ENCODE measurements at places on chromosomes 2 and 18. TPM values are rescaled to one million over a fixed set of nuclear protein-coding genes. Genes with fewer than 3 reads are reported as not detected.

GRCh38 chr2:97961534-97961933, 34.2 kb downstream of the TMEM131 start:
- no peak for DNase-seq

PLEK gene
- total RNA-seq: not detected

TTN gene
- 8.3 TPM for total RNA-seq

- no peak for DNase-seq
Measured at GRCh38 chr2:20486571-20486970, 39.7 kb downstream of the RHOB start.

DNA sequence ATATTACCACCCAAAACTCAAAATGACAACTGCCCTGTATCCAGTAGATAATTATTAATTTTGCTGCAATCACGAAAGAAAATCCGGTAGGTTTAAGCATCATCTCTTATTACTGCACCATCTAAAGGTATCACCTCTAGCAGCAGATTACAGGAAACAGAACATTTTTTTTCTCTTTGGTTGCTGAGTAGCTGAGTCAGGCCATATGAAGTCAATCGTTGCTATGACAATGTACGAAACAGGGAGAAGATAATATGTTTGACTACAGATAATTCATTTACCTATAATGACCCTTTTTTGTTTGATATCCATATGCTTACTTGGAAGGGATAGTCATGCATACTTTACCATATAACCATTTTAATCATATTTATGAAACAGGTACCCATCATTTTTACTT, 831.6 kb upstream of the CHAC2 start:
- no peak for DNase-seq

- DNase-seq: peak; percentile 95
Measured at GRCh38 chr18:59272891-59273758, at the start of gene RAX. TSS of gene RAX (minus strand) at chr18:59273454. CDS start at chr18:59273206, 248 bp downstream.

SEH1L gene
- total RNA-seq: 72.0 TPM

GRCh38 chr2:12612671-12613070, 104.1 kb upstream of the TRIB2 start:
- DNase-seq: no peak

NBEAL1 gene
- 13.3 TPM for total RNA-seq

SH3RF3 gene
- 1.2 TPM for total RNA-seq

DNA sequence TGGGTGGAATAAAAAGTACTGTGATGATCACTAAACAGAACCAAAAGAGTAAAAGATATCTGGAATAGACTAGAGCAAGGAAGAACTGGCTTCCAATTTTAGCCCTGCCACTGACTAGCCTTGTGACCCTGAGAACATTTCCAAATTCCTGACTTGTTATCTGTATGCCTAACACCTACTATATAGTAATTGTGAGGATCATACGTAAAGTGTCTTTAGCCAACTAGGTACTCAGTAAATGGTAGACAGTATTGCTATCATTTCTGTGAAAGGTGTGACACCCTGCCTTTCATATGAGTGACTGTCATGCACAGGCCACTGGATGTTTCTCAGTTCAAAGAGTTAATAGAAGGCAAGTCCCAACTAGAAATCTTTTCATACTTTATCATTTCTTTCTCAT, 29.8 kb downstream of the CYTIP start:
- DNase-seq: no peak

AGFG1 gene
- total RNA-seq: 113 TPM

- no peak for DNase-seq
Measured at GRCh38 chr18:2087877-2088673, 483.2 kb downstream of the METTL4 start.

DNA sequence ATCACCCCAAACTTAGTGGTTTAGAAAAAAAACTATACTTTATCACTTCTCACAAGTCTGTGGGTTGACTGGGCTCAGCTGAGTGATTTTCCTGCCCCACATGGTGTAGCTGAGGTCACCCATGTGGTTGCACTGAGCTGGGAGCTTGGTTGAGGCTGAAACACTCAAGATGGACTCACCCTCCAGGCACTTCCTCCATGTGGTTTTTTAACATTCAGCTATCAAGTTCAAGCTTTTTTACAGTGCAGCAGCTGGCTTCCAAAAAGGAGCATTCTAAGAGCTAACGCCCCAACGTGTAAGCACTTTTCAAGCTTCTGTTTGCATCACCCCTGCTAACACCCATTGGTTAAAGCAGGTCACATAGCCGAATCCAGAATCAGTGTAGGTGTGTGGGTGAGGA, 105.9 kb upstream of the CREB1 start:
- DNase-seq: no peak

CLIP4 gene
- total RNA-seq: 0.14 TPM

DNA sequence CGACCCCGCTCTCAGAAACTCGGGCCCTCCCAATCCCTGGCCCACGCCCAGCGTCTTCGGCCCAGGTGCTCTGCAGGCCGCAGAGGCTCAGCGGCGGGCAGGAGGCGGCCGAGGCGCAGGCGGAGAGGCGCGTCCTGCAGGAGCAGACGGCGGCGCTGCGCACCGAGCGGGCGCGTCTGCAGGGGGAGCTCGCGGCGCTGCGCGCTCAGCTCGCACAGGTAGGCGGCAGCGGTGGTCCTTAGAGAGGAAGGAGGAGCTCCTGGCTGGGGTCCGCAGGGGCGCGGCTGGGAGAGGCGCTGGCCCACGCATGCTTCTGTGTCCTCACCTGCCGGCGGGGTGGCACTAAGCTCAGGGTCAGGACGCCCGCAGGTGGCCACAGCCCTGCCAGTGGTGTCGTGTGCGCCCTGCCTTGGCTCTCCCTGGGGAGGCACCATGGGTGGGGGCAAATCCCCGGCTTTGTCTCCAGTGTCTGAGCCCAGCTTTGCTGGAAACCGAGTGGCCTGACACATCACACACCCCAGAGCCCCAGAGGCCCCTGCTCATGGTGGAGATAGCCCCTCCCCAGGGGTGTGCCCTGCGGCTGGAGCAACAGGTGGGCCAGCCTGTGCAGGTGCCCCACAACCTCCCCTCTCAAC, 14.9 kb upstream of the SNED1 start:
- DNase-seq: peak; percentile 92

CNTNAP5 gene
- 0.49 TPM for total RNA-seq

DNA sequence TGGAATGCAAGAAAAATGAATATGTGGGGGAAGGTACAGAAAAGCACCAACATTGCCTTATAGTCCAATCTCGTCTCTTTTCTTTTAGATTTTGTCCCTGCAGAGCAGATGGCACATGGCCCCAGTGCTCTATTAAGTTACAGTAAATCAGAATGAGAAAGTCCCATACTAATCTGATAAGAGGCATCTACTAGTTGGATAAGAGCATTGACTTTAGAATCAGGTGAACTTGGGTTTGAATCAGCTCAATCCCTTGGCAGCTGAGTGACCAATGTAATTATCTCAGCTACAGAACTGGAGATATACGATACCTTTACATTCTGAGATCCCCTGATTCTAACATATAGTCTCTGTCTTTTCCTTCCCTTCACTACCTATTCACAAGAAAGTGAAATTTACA, 54.8 kb upstream of the PDE1A start:
- no peak for DNase-seq

DNA sequence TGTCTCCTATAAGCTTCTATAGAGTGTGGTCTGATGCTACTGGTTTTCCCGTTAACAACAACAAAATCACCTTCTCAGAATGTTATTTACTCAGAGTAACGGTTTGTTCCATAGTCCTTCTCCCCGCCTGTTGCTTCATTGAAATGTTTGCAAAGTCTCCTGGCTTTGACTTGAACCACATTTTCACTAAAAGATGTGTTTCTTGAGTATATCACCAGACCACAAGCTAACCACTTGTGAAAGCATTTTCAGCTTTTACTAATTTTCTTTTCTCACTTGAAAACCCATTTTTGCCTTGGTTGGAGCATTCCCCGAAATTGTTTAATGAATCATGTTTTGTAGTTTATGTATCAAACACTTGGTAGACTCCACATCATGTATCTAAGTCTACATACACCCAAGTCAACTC, 121.2 kb downstream of the DPP4 start:
- DNase-seq: no peak

DNA sequence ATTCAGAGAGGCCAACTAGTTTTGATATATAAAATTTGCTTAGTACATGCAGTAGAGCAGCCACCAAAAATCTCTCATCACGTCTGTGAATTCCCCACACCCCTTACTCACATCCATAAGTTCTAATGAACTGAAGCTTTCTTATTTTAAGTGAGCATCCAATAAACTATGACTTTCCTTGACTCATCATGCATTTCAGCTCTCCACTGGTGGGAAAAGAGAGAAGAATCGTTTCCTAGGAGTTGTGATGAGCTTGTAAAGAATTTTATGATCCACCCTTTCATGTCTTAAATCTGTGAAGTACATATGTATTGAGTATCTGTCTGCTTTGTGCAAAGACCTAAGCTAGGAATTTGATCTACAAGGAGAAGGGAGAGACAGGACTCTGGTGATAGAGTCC, 428.6 kb downstream of the SETBP1 start:
- no peak for DNase-seq

CHPF gene
- total RNA-seq: 252 TPM

GIGYF2 gene
- total RNA-seq: 97.5 TPM

DNA sequence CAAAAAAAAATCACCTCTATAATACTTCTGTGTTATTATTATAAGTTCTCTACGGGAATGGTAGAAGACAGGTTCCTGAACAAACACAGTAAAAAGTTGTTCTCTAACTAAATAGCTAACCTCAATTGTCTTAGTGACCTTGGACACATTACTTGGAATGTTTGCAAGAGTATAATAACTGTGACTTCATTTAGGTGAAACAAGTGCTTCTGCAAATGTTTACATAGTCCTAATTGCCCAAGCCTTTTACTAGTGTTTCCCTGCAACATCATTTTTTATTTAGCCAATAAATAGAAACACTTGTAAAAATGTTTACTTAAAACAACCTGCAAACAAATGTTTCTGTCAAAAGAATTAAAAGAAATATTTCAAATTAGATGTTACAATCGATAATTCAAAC, 9.9 kb downstream of the PLEKHM3 start:
- DNase-seq: no peak

GRCh38 chr2:39696838-39697237, 31.1 kb downstream of the TMEM178A start:
- no peak for DNase-seq

DNAH6 gene
- 0.16 TPM for total RNA-seq

DNA sequence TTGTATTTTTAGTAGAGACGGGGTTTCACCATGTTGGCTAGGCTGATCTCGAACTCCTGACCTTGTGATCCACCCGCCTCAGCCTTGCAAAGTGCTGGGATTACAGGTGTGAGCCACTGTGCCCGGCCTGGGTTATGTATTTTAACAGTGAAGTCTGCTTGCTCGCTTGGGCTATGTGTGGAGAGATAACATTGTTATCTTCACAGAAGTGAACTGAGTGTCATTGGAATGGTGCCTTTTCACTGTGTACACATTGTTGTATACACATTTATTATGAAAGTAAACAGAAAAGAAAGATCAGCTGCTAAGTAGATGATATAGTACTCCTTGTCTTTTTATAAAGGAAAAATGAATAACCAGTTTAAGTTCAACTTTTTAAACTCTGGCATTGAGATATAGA, 30.4 kb downstream of the RNF138 start:
- DNase-seq: no peak

GRCh38 chr2:7019191-7019590, 102.0 kb downstream of the RNF144A start:
- no peak for DNase-seq

DNA sequence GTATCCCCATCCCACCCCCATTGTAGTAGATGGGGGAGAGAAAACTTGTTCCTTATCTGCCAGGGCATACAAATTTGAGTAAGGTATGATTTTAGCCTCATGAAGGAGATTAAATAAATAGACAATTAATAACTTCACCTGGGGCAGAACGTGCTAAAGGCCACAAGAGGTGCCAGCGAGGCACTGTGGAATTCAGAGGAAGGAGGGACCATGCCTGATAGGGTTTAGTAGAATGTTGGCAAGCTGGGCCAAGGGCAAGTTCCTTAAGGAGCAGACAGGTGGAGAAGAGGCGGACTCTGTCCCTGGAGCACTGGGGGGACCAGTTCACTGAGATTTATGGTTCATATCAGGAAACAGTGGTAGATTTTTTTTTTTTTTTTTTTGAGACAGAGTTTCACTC, 22.5 kb downstream of the STAMBP start:
- DNase-seq: peak; percentile 58

- no peak for DNase-seq
Measured at GRCh38 chr2:237304763-237305514, 109.0 kb downstream of the COL6A3 start.

HOXD1 gene
- 0.39 TPM for total RNA-seq

DNA sequence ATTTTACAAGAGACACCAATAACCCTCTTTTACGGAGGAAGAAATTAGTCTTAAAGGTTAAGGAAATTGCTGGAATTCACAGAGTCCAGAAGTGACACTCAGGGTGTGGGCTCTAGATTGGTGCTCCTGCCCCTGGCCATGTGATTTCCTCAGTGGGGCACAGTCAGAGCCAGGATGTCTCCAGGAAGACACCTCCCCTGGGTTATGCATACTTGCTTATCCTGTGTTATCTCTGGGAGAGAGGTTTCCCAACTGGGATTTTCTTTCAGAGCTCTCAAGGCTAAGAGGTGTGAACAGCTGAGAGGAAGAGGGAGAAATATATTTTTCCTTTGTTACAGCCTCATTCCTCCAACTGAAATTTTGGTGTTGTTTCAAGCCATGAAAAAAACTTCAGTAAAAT, 125.6 kb upstream of the CELF4 start:
- no peak for DNase-seq

GRCh38 chr18:41126541-41127235, 828.3 kb upstream of the PIK3C3 start:
- DNase-seq: no peak

DNA sequence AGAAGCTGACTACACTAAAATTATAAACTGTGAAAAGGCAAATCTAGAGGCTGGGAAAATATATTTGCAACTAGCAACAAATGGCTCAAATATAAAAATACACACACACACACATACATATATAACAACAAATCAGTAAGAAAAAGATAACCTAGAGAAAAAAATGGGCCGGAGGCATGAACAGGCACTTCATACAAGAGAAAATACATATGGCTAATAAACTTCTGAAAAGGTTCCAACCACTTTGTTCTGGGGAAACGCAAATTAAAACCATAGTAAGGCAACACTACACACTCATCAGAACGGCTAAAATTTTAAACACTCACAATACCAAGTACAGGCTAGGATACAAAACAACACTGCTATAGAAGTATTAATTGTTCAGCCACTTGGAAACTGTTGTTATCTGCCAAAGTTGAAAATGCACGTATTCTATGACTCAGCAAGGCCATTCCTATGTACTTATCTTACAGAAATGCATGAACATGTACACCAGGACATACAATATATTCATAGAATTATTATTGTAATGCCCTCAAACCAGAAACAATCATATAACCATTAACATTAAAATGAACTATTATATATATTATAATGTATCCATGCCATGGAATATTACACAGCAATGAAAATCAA, 15.6 kb downstream of the WDSUB1 start:
- DNase-seq: no peak

GRCh38 chr18:44423814-44424644, 256.7 kb upstream of the SETBP1 start:
- peak; percentile 8 for DNase-seq

- peak; percentile 17 for DNase-seq
Measured at GRCh38 chr2:134685967-134686366, 32.8 kb downstream of the TMEM163 start.

ARPC2 gene
- total RNA-seq: 195 TPM

Data from GM23338 (cell line).